ENCODE measurements at places on chromosomes 2 and 18. TPM values are rescaled to one million over a fixed set of nuclear protein-coding genes. Genes with fewer than 3 reads are reported as not detected.

TDRD15 gene
- 0.07 TPM for total RNA-seq

RIT2 gene
- not detected for total RNA-seq

DNA sequence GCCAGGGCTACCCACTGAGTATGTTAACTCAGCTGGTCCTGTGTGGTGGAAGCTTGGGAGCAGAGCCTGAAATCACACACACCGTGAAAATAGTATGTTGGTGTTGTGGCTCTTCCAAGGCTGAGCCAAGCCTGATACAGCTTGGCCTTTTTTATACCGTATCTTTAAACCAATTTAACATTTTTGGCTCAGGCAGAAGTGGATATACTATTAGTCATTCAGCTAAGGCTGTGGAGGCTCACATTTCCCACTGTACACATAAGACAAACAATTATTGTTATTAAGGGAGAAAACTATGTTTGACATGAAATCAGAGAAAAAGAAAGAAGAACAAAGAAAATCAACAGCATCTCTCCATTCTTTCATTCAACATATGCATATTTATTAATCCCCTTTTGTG is 159.0 kb downstream of the BCL11A start:
- no peak overlapping the region for H3K27ac ChIP-seq
- peaks cover 3% of the 10 kb centered on the region for H3K27me3 ChIP-seq
- DNase-seq, result no peak
- no peaks in the 10 kb centered on the region for H3K36me3 ChIP-seq
- no peak overlapping the region for H3K4me3 ChIP-seq
- no peaks in the 10 kb centered on the region for H3K4me1 ChIP-seq

DNA sequence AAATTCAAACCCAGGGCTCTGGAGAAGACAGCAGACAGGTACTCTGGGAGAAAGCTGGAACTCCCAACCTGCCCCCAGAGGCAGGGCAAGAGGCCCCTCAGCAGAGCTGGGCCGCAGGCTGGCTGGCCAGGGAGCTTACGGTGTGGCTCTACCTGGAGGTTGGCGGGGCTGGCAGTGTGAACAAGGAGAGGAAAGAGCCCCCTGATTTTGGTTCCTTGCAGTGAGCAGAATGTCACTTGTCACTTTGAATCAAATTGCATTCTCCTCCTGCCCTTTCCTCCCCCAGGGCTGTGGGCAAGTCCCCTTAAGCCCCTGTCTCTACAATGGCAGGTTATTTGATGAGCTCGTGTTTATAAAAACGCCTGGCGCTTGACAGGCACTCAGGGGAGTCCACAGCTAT is 32.6 kb downstream of the MYO7B start:
- no peak overlapping the region for H3K4me3 ChIP-seq
- H3K27ac ChIP-seq, result no peak overlapping the region
- H3K36me3 ChIP-seq, result no peaks in the 10 kb centered on the region
- no peak for DNase-seq

GRCh38 chr2:233032551-233033320 is at the start of gene NEU2:
Gene NEU2 (plus strand): TSS chr2:233032672. CDS start chr2:233032672, 0 bp downstream.
- no peak within 1 kb of the TSS for H3K4me3 ChIP-seq
- no peak within 1 kb of the TSS for H3K27ac ChIP-seq
- no peak for DNase-seq

GRCh38 chr2:128732976-128733431 is 414.3 kb upstream of the HS6ST1 start:
- H3K4me1 ChIP-seq, result no peaks in the 10 kb centered on the region
- no peaks in the 10 kb centered on the region for H3K36me3 ChIP-seq
- no peak for DNase-seq
- H3K4me3 ChIP-seq, result no peak overlapping the region
- H3K27ac ChIP-seq, result no peak overlapping the region

DNA sequence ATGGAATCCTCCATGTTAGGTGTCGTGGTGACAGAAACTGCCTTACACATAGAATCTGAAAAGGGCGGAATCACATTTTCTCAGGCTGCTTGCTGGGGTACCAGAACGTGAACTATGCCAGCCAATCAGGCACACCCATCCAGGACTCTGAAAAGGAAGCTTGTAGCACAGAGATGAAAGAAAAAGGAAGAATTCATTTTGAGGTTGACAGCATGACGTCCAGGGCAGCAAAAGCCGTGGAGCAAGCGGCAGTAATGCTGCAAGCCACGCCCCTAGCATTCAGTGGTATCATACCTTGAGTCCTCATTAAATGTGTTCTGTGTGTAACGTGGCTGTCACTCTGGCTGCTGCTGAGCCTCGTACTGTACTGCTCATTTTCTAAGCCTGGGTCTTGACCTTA is 304.0 kb downstream of the DYSF start:
- H3K4me1 ChIP-seq, result no peaks in the 10 kb centered on the region
- no peak for DNase-seq
- H3K27me3 ChIP-seq, result no peaks in the 10 kb centered on the region
- H3K4me3 ChIP-seq, result no peak overlapping the region
- no peaks in the 10 kb centered on the region for H3K36me3 ChIP-seq
